Caudate nucleus (tissue), 63 donors: ENCODE measurements at places on chromosomes 13 and 19.

- DNase-seq, result no peak
Measured at GRCh38 chr13:26449063-26449848, 108.2 kb upstream of the WASF3 start.

DNA sequence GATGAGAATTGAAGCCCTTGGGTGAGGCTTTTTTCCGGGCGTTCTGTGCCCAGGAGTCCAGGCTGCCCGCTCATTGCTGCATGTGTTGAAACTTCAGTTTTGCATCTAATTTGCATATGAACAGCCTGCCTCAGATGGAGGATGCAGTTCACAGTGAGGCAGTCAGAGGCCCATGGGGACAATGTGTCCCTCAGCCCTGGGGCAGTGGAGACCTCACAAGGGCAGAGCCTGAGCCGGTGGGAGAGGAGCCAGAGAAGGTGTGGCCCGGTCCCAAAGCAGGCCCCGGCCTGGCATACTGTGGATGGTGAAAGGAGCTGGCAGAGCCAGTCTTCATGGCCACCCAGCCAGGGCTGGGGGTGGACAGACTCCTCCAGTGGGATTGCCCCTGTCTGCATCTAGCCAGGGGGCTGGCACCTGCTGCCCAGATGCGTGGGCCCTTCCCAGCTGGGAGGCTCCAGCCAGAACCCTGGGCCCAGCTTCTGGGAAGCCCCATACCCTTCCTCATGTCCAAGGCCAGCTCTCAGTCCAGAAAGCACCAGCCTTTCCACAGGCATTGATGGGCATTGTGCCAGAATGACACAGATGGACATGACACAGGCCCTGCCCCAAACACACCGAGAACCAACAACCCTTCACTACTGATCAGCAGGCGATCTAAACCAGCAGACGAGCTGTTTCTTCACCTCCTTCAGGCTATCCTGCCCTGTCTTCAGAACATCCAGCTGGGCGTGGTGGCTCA lies 32.9 kb upstream of the KCTD15 start:
- peak; percentile 14 for DNase-seq

GRCh38 chr19:45075301-45076028 lies 813 bp downstream of the ZNF296 start:
- no peak for DNase-seq

DNA sequence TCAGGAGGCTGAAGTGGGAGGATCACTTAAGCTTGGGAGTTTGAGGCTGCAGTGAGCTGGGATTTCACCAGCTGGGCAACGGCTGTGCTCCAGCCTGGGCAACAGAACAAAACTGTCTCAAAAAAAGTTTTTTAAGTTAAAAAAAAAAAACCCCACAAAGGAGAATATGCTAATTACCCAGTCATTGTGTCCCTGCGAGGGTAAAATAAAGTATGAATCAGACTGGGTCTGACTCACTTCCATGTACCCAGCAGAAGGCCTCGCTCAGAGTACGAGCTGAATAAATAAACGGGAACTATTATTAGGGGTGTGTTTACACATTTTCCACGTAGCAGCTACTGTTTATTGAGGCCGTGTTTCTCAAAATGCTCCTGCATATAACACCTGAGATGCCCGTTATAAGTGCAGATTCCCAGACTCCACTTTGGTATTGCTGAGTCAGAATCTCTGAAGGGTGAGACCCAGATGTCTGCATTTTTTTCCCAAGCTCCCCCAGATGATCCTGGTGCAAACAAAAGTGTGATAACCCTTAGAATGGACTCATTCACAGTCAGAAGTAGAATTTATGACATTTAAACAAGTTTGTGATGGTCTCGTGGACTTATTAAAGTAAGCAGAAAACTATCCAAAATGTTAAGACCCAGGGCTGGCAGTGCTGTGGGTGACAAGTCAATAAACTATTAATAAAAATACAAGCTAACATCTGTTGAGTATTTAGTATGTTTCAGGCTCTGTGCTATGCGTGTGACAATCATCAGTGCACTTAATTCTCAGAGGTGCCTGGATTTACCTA lies 28.2 kb downstream of the KCNC3 start:
- no peak for DNase-seq

GRCh38 chr19:42086770-42087550 lies 11.0 kb downstream of the ZNF574 start:
- no peak for DNase-seq
